Stimulated activated CD4-positive, alpha-beta T cell treated with anti-CD3 and anti-CD28 coated beads, Interleukin-4, amount 100 ng/mL, for 4 hours (primary cell): ENCODE measurements at places on chromosomes 11 and 22.
A peak's percentile ranks its signal among the peaks of the same experiment; 100 is the strongest.

GRCh38 chr22:21713428-21714058, 22.1 kb downstream of the YPEL1 start:
- DNase-seq: no peak

- DNase-seq: no peak
These were observed 338.8 kb downstream of the CTTN start for GRCh38 chr11:70736937-70737640.

DNA sequence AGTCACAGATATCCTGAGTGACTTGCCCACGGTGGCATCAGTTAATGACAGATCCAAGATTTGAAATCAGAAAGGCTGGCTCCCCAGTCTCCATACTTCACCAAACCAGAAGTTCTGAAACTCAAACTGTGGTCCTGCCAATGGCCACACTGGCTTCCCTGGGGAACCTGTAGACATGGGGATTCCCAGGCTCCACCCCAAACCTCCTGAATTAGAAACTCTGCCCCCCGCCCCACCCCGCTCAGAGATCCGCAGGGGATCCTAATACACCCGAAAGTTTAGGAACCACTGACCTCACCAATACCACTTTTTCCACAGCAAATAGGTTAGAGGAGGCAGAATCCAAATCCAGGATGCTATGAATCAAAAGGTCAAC, 15.3 kb downstream of the RTN4RL2 start:
- DNase-seq: no peak

- DNase-seq: no peak
These were observed 46.1 kb upstream of the PHF21B start for GRCh38 chr22:45055936-45056335.

DNA sequence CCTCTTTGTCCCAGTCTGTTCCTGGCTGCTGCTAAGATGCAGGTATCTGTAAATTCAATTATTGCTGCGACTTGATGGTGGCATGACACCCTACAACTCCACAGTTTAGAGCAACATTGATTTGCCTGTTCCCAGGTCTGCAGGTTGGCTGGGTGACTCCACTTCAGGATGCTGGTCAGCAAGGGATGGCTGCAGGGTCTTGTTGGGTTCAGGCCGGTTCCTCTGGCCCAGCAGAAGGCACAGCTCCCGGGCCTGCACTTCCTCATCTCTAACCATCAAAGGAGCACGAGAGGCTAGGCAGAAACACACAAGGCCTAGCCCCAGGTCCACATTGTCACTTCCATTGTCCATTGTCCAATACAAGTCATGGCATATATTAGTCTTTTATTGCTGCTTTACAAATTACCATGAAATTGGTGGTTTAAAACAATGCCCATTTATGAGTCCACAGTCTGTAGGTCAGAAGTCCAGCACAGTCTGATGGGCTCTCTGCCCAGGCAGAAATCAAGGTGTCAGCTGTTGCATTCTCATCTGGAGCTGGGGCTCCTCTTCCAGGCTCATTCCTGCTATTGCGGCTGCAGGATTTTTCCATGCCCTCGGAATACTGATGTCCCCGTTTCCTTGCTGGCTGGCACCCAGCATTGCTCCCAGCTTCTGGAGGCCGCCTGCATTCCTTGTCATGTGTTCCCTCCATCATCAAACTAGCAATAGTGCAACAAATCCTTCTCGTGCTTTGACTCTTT, 96.6 kb upstream of the LMO1 start:
- no peak for DNase-seq

DNA sequence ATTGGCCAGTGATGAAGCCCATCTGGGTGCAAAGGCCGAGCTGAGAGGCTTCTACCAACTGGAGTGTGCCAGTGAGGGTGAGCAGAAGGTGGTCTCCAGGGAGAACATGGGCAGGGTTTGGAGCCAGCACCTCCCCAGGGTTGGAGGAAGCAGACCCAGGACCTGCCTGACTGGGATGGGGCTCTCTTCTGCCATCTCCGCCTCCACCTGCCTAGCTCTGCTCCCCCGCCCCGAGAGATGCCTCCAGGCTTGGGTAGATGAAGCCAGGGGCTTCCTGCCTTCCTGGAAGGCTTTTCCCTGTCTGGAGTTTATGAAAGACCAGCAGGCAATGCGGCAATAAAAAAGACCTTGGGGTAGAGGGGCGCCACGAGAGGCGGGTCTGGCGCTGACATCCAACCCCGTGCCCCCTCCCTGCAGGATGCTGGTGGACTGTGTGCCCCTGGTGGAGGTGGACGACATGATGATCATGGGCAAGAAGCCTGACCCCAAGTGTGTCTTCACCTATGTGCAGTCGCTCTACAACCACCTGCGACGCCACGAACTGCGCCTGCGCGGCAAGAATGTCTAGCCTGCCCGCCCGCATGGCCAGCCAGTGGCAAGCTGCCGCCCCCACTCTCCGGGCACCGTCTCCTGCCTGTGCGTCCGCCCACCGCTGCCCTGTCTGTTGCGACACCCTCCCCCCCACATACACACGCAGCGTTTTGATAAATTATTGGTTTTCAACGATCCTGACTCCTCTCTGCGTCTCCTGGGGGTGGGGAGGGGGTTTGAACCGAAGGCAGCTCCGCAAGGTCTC, 3.3 kb downstream of the SELENOM start:
- no peak for DNase-seq

- no peak for DNase-seq
These were observed 76.0 kb upstream of the GALNT18 start for GRCh38 chr11:11697796-11698195.

DNA sequence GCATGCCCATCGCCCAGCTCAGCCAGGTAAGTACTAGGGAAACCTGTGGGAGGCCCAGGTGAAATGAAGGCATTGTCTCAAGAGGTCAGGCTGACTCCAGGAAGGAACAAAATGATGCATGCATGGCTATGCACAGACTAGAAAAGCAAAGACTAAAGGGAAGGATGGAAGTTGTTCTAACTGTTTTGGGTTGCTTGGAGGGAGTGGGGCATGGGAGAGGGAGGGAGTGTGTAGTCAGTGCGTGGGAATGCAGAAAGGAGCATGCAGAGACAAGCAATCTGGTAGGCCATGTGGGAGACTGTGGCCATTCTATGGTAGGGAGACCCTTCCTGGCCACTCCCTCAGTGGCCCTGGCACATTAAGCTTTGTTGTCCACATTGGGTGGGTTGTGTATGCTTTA, 2.9 kb downstream of the MICAL3 start:
- DNase-seq: no peak

DNA sequence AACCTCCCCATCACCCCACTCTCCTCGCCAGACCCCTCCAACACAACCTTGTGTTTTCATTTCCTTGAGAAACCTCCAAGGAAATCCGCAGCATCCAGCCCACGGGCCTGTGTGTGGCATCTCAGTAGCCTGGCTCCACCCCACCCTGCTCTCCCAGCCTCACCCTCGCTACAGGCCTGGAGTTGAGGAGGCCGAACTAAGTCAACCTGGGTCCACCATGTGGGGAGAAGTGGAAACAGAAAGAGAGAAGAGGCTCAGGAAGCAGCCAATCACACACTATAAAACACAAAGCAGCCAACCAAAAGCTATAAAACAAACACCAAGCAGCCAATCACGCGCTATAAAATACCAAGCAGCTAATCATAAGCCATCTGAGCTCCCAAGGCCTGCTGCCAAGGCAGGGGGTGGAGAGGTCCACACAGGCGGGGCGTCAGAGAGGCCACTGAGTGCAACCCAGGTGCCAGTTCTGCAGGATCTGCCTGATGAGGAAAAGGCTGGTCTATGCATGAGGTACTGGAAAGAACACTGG, 72.0 kb downstream of the MICAL3 start:
- DNase-seq: no peak

- DNase-seq: no peak
These were observed 15.7 kb downstream of the MRGPRF start for GRCh38 chr11:68997124-68997994.

DNA sequence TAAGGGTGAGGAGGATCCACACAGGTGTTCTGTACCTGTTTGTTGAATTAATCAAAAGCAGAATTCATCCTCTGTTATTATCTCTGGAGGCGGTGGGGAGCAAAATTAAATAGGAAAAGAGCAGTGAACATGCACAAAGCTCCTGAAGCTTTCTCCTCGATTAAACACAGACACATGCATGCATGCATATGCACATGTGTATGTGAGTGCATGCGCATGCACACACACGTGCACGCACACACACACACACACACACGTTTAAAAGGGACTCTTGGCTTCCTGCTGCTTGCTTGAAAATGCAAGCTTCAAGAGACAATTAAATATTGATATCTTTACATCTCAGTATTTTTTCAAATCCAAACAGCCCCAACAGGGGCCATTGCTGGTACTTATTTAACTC, 462.1 kb downstream of the BUD13 start:
- DNase-seq: no peak

- DNase-seq: no peak
These were observed 800 bp downstream of the KCNJ5 start for GRCh38 chr11:128891913-128892398.

DNA sequence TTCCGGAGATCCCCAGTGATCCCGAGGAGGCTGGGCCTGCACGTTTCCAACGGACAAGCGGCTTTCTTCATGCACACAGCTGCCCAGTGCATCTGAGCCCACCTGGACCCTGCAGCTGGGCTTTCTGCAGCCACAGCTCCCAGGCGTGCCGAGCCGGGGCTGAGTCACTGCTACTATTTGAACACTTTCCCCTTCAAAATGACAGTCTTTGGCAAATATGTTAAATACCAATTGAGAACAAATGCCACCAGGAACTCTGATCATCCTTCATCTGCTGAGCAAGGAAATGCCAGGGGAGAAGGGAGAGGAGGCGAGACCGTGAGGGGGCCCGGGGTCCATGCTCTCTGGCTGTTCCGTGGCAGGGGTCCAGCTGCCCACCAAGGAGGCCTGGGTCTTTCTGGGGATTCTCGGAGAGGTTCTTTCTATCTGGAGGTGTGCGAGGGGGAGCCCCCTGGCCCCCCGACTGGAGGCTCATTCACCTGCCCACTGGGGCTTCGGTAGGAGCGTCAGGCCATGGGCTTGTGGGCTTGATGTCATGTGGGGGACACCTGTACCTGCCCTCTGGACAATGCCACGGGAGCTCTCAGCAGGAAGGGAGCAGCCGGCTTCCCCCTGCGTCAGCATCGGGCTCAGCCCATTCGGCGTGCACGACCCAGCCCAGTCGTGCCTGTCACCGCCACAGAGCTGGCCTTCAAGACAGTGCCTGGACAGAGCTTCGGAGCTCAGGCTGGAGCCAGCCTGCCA, 159.6 kb downstream of the CTTN start:
- no peak for DNase-seq

GRCh38 chr11:47248664-47249377, at the start of gene ACP2:
Gene ACP2 (minus strand): TSS chr11:47248814. CDS start chr11:47248789, 25 bp downstream.
- DNase-seq: peak; percentile 84

DNA sequence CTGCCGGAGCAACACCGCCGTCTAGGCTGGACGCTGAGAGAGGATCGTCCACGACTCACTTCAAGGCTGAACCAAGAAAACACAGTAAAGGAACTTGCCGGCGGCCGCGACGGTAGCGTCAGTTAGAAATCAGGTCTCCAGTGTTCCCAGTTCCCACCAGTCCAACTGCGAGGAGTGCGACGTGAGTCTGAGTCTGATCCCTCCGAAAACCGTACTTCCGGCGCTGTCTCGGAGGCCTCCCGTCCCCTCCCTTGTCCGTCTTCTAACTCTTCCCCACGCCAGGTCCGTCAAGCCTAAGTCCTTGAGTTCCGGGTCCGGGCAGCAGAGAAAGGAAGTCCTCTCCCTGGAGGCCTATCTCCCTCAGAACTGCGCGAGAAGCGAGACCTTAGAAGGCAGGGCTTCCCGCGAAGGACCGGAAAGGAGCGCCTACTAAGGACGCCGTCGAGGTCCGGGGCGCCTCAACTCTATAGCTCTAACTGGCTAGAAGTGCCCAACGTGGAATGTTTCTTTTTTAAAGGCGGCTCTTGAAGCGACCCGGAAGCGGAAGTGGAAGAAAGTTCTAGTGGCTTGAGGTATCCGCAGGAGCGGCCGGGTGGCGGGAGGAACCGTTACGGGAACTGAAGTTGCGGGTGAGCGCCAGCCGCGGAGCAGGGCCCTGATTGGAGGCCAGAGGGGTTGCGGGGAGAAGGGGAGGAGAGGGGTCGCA, at the start of the genes BANF1 and EIF1AD:
TSS of gene BANF1 (plus strand) at position 562 of the 706 bp plus-strand sequence. CDS start 748 bp downstream, outside the sequence.
TSS of gene EIF1AD (minus strand) at position 216 of the 706 bp plus-strand sequence. CDS start 1,768 bp downstream, outside the sequence.
- peak; percentile 81 for DNase-seq

- peak; percentile 40 for DNase-seq
These were observed 65.0 kb downstream of the SFI1 start for GRCh38 chr22:31561238-31561887.

DNA sequence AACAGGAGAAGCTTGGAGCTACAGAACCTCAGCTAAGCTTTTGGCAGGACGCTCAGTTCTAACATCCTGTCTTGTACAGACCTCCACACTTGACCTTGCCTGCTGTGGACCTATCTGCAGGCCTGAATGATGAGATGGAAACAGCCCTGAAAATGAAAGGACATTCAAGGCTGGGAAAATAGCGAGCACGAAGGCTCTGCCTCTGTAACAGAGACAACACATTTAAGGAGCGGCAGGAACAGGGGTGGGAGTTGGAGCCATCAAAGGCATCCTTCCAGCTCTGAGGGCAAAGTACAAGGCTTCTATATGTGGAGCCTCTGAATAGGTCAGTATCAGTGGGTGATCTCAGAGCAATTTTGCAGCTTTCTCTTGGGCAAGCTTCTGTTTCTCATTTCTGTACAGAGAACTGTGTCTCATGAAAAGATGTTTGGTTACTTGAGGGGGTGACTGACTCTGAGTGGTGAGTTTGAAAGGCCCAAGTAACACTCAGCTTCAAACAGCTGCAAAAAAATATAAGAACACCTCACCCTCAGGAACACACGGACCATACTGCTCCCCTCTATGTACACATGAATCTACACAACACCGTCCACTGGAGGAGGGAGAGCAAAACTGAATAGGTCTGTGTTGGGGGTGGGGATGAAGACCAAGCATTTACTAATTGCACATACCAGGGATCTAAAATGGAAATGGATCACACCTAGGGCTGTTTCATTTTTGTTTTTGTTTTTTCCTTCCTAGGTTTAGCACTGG, 101.6 kb downstream of the CCDC81 start:
- DNase-seq: no peak

DNA sequence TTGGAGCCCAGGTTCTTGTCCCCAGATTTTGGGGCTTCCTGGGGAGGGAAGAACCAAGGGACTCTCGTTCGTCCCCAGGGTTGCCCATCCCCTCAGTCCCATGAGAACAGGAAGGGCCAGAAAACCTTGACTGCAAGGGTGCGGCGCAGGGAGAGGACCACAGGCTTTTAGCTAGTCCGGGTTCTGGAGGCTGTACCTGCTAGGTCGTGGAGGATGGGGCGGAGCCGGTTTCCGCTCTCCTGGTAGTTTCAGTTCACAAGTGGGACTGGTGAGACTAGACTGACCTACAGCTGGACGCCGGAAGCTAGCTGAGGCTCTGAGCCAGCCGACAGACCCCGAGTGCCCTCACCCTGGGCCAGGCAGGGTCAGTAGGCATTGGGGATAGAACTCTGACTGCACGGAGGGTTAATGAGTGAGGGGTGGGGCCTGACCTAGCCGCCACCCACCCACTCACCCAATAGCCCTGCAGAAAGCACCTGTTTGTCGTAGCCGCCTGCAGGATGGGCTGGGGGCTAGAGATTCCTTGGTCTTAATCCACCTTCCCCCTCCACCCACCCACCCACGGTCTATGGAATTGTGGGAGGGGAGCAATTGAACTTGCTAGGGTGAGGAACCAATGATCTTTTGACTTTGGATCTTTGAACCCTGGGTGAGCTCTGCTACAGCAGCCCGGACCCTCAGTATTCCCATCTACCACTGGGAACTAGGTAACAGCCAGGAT, 1.5 kb downstream of the MAFF start:
- no peak for DNase-seq
